ENCODE measurements at places on chromosomes 3 and 15.
A peak's percentile ranks its signal among the peaks of the same experiment; 100 is the strongest.

DNA sequence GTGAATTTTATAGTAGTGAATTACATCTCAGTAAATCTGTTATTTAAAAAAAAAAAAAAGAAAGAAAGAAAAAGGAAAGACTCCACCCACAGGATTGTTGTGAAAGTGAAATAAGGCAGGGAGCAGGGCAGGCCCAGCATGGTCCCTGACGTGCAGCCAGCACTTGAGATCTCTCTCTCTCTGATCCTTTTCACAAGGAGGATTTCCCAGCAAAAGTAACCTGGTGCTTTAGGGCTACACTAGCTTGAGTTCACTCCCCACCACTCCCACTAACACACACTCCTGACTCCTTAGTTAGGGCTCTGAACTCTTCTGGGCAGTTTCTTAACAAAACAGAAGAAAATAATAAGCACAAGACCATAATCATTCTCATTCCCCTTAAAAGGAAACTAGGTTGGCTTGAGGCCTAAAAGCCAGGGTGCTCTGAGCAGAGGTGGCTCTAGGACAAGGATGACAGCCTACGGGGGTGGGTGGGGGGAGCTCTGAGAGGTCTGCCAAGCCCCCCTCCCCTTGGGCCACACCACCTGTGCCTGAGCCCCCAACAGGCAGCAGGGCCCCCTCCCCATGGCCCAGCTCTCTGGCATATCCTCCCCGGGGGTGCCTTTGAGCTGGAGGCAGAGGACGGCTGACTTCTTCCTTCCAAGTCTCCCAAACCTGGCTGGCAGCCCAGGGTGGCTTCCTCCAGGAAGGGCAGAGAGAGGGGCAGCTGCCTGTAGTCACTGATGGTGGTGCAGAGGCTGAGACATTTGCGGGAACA, 856 bp downstream of the TMEM40 start:
- peak; percentile 59 for DNase-seq

DNA sequence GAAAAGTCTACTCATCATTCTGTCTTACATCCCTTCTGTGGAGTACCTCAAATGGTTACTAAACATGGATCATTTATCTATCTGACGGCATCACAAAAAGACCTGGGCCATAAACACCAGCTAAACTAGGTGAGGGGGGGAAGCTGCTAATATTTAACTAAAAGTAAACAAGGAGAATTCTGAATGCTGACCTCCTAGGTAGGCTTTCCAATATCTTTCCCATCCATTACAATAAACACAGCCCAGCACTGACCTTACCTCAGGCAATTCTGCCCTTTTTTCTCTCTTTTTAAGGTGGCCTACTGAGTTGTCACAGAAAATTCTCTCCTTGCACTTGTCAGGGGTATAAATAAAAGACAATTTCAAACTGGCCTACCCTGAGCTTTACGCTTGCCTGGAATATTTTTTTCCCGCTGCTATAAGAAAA, 33.1 kb downstream of the USF3 start:
- no peak for DNase-seq

- peak; percentile 84 for DNase-seq
Observed at GRCh38 chr15:84684092-84684491, 26.1 kb upstream of the NMB start.

GRCh38 chr15:26023231-26023630, 160.1 kb upstream of the ATP10A start:
- no peak for DNase-seq

GRCh38 chr15:91992945-91993344, 139.4 kb downstream of the SLCO3A1 start:
- no peak for DNase-seq

DNA sequence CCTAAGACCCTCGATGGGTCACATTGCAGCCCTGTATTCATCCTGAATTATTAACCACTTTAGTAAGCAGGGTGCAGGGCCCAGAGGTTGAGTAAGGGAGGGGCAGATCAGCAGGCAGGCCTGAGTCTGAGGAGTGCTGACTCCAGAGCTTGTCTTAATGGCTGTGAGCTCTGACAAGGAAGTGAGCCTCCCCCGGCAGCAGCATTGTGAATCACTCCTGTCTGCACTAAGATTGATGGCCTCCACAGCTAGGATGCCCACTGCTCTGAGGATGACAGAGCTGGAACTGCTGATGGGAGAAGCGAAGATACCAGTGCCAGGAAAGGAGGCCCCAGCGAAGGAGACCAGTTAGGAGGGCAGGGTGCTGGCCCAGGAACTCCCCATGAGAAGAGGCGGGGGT, 46.5 kb upstream of the CCDC174 start:
- peak; percentile 22 for DNase-seq

DNA sequence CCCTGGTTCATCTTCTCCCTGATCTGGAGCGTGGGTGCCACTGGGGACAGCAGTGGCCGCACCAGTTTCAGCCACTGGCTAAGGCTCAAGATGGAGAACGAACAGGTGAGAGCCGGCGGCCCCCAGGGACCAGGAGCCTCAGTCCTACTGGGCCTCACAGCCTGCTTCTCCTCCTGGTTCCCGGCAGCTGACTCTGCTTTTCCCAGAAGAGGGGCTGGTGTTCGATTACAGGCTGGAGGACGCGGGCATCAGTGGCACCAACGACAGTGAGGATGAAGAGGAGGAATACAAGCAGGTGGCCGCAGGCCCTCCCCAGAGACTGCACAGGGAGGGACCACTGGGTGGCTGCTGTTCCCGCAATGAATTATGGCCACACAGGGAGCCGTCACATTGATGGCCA, 54.4 kb downstream of the DNAH1 start:
- no peak for DNase-seq

GRCh38 chr3:134590766-134591165, 60.1 kb downstream of the KY start:
- no peak for DNase-seq

- DNase-seq = no peak
Observed at GRCh38 chr15:27570746-27571145, 528.4 kb downstream of the OCA2 start.
